ENCODE measurements at places on chromosomes 7 and 10. TPM values are rescaled to one million over a fixed set of nuclear protein-coding genes. Genes with fewer than 3 reads are reported as not detected.

The CRYGN gene
- not detected for total RNA-seq

The CEP55 gene
- total RNA-seq, result 42.4 TPM

The FRMPD2 gene
- total RNA-seq, result not detected

The TSPAN33 gene
- total RNA-seq, result 0.38 TPM

The SLC13A1 gene
- not detected for total RNA-seq

The ELN gene
- 0.09 TPM for total RNA-seq

The CPA4 gene
- 0.27 TPM for total RNA-seq

The MMD2 gene
- total RNA-seq, result not detected

The RBM20 gene
- total RNA-seq, result 0.27 TPM

The CNNM1 gene
- not detected for total RNA-seq

The IDI2 gene
- total RNA-seq, result not detected

The SSC4D gene
- total RNA-seq, result 0.47 TPM

The OR6B1 gene
- total RNA-seq, result not detected

The SRRM3 gene
- 0.45 TPM for total RNA-seq

All from endothelial cell of coronary artery (primary cell).